Endothelial cell of coronary artery (primary cell): ENCODE measurements at places on chromosomes 7 and 10. TPM values are rescaled to one million over a fixed set of nuclear protein-coding genes. Genes with fewer than 3 reads are reported as not detected.

ITPRID1 gene
- total RNA-seq: not detected in 2 replicates

HOXA9 gene
- total RNA-seq: 0.81 and 2.1 TPM in 2 replicates

VAX1 gene
- not detected in 2 replicates for total RNA-seq

CYTH3 gene
- 8.0 and 21.0 TPM in 2 replicates for total RNA-seq

LRRC4 gene
- total RNA-seq: 0.28 and 1.3 TPM in 2 replicates

GCK gene
- 0.19 and 0.27 TPM in 2 replicates for total RNA-seq

ZNF804B gene
- total RNA-seq: under 0.01 TPM in 1 of 2 replicates, not detected in the other

CNPY1 gene
- total RNA-seq: not detected in 2 replicates

PPP3CB gene
- total RNA-seq: 10.8 and 17.9 TPM in 2 replicates

DMBT1 gene
- total RNA-seq: not detected in 2 replicates

PVRIG gene
- total RNA-seq: not detected in 2 replicates

PPP1R3C gene
- total RNA-seq: 0.72 and 8.2 TPM in 2 replicates

AGMO gene
- total RNA-seq: not detected in 2 replicates

EGFR gene
- 1.5 and 7.5 TPM in 2 replicates for total RNA-seq

ST8SIA6 gene
- total RNA-seq: 0.72 and 2.4 TPM in 2 replicates

CLCN1 gene
- total RNA-seq: not detected in 2 replicates

THAP5 gene
- 9.9 and 11.0 TPM in 2 replicates for total RNA-seq

PROSER2 gene
- 4.0 and 5.0 TPM in 2 replicates for total RNA-seq

ZNF425 gene
- 1.9 and 2.0 TPM in 2 replicates for total RNA-seq

SLC16A9 gene
- total RNA-seq: 0.19 and 5.2 TPM in 2 replicates

LOXL4 gene
- 0.81 and 2.4 TPM in 2 replicates for total RNA-seq

TMEM184A gene
- total RNA-seq: 0.19 TPM in 1 of 2 replicates, not detected in the other

PTER gene
- total RNA-seq: 3.1 and 6.7 TPM in 2 replicates

TMEM60 gene
- 8.0 and 9.8 TPM in 2 replicates for total RNA-seq

CASD1 gene
- total RNA-seq: 14.2 and 14.4 TPM in 2 replicates
